Amniotic epithelial cell (primary cell): ENCODE measurements at places on chromosomes 13 and 19.

- peak; percentile 6 for DNase-seq
Measured at GRCh38 chr13:68927387-68928026, 1180.1 kb upstream of the ATXN8OS start.

GRCh38 chr13:78787190-78787589, 128.2 kb upstream of the OBI1 start:
- DNase-seq: no peak

- DNase-seq: no peak
Measured at GRCh38 chr19:6227936-6228325, 51.8 kb downstream of the MLLT1 start.

- DNase-seq: no peak
Measured at GRCh38 chr13:69793783-69794453, 313.7 kb upstream of the ATXN8OS start.

DNA sequence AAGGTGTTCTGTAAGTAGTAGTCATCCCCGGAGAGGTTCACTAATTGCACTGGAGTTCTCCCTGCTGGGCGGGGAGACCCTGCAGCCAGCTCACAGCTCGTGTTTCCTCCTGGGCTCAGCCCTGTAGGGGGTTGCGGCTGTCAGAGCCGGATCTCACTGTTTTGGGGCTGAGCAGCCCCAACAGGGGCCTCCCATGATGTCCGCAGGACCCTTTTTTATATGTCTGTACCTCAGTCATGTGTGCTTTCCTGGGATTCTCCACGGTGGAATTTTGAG, 130.2 kb upstream of the MCF2L start:
- no peak for DNase-seq

DNA sequence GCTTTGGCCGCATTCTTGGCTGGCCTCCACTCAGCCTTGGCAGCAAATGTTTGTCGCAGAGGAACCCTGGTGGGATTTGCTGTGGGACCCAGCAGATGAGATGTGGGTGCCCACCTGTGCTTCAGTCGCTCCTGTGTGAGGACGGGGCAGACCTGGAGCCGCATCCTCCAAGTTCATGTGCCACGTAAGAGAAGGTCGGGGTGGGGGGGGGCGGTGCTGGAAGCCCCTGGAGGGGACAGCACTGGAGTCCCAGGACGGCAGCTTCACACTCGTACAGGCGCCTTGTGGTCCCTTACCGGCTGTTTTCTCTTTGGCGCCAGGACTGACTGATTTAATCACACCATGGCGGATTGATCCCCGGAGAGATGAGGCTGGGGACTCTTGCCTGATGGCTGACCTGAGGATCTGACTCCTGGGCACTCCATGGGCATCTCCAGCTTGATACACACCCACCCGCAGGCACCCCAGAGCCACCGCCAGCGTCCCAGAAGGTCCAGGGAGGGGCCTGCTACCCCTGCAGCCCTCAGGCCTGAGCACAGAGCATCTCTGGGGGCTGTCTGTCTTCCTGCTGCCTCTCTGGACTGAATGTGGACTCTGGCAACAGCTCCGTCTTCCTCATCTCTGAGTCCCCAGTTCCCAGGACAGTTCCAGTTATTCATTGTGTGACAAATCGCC, 10.0 kb upstream of the GRTP1 start:
- no peak for DNase-seq

GRCh38 chr13:81929988-81930387, 1589.1 kb upstream of the SPRY2 start:
- DNase-seq: peak; percentile 1

DNA sequence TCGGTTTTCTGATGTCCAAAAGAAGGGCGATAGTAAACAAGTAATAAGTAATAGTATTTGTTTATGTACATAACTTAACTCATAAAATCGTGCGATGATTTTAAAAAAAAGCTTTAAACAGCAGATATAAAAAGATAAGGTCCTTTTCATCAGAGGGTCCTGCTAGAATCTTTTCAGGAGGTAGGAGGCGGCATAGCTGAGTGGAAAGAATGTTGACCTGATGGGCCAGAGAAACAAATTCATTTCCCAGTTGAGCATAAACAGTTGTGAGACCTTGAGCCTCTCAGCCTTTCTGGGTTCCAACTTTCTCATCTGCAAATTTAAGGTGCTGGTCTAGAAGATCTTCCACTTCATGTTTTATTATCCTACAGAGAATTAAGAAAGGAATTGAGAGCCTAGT, 173.5 kb downstream of the LACC1 start:
- no peak for DNase-seq

GRCh38 chr13:44876782-44877324, 112.4 kb downstream of the NUFIP1 start:
- DNase-seq: no peak

- DNase-seq: peak; percentile 67
Measured at GRCh38 chr19:16888629-16889365, at the start of gene F2RL3. Gene F2RL3 (plus strand): TSS chr19:16888999. CDS start chr19:16889190, 191 bp downstream.

DNA sequence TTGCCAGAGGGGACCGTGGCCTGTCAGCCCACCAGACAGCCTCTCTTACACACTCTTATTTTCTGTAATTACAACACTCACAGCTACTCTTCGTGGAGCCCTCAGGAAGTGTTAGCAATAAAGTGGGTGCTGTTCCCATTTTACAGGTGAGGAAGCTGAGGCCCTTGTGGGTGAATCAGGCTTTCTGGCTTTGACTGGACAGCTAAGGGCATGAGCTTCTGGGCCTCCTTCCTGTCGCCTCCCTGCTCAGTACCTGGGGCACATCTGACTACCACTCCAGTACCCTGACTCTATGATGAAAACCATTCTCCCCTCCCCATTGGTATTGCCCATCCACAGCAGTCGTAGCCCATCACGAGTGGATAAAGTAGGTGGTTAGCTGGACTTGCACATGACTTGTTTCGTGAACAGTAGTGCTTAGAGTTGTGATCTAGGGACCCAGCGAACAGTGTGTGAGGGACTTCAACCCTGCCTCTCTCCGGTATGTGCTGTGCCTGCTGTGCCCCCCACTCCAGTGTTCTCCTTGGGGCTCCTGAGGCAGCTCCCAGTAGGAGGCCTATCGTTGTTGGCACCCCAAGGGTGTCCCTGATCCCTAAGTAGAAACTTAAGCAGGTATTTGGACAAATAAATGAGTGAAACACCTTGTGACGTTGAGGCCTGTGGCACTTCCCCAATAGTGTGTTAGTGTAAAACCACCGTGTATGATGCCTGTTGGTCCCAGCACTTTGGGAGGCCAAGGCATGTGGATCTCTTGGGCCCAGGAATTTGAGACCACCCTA, 38.6 kb downstream of the GATAD2A start:
- no peak for DNase-seq

DNA sequence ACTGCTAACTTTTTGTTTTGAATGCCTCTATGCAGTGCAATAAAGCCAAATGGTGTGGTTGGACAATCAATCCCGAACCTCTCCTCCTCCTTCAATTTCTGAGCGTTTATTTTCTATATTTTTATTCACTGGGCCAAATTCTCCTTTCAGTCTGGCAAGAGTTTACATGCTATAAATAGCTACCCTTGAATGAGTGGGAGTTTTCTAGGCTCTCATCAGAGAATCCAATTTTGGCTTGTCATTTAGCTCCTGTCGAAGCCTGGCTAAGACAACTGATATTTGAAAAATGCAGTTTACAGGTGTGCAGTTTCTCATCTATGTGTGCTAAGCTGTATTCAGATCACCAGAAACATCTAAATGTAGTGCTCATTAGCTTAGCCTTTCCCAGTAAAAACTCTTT, 61.8 kb downstream of the OLFM4 start:
- no peak for DNase-seq

DNA sequence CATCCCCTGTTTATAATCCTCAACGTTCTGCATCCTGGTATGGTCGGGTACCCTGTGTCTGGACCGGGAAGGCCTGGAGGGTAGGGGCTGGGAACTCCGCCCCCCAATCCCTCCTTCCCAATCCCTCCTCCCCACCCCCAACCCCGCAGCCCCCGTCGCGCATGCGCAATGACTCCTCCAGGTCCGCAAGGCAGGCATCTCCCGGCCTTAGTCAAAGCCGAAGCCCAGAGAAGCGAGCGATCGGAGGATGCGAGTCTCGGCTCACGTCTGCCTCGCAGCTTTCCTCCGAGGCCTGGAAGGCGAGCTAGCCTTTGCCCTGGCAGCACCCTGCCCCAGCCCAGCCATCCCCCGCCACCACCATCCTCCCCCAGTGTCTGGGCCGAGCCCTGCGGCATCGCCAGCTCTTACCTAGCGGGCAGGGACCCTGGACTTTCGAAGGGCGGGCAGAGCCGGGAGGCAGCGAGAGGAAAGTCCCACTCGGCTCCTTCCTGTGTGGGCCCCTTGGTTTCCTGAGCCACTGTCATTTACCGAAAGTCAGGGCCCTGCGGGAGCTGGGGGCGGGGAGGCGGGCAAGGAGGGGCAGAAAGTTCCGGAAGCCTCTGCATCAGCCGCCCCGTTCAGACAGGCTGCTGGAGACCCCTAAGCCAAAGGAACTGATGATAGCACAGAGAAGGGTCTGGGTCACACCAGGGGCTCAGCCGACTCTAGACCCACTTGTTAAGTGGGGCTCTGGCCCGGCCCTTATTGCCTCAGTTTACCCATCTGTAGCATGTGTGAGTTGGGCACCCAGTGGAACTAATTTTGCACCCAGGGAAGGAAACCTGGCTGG, at the start of gene JAK3:
JAK3 (minus strand) TSS at position 445 of the 829 bp plus-strand sequence. CDS start 3,565 bp downstream, outside the sequence.
- peak; percentile 55 for DNase-seq

- DNase-seq: no peak
Measured at GRCh38 chr19:35170359-35171061, 16.0 kb downstream of the FXYD5 start.

DNA sequence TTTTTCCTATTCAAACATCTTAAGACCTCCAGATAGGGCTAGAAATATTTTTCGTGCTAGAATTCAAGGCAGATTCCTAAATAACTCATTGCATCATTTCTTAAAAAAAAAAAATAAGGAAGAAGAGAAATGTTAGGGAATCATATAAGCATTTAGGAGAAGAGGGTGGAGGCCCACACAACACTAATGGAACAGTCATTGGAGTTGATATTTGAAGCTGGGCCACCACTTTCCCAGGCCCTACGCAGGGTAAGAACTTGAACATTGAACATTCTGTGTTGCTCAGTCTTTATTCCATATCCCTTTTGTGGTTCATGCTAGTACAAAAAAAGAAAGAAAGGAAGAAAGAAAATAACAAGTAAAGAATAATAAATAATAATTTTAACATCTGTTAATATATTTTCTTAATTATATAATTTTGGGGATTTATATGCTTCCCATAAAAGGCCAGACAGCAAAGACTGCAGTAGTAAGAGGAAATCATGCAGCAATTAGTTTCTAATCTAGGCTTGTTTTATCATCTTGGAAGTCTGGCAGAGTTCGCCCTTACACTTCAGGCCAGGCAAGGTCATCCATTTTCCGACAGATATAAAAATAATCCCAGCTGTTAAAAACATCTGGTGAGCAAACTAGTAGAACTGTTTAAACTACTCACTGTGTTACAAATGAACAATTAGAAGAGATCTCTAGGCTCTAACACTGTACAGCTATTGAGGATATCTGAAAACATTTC, 127.7 kb downstream of the FRY start:
- DNase-seq: peak; percentile 23

DNA sequence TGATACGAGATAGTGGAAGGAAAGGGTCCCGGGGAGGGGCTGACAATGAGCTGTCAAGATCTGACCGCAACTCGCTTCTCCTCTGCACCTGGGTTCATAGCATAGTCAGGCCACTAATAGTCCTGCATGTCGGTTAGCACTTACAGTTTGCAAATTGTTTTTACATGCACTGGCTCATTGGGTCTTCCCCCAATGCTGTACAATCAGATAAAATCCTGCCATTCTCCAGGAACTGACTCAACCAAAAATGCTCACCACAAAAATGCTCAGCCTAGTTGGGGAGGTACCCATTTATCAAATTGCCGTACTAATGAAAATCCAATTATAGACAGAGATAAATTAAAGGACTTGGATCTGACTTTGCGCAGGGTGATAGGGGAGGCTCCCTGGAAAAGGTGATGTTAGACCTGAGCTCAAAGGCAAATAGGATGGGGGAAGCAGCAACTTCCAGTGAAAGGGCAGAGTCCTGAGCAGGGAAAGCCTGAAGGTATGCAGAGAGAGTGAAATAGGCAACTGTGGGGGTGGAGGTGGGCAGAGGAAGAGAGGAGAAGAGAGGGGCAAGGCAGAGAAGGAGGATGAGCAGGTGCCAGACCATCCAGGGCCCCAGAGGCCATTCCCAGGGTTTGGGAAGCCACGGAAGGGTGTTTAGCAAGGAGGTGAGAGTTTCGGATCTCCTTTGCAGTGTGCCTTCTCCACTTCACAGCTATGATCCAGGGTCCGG, 326.1 kb upstream of the TSHZ3 start:
- DNase-seq: peak; percentile 44

GRCh38 chr13:51674276-51674675, 90.0 kb downstream of the WDFY2 start:
- DNase-seq: no peak

- peak; percentile 21 for DNase-seq
Measured at GRCh38 chr19:31451686-31452330, 102.6 kb upstream of the TSHZ3 start.

DNA sequence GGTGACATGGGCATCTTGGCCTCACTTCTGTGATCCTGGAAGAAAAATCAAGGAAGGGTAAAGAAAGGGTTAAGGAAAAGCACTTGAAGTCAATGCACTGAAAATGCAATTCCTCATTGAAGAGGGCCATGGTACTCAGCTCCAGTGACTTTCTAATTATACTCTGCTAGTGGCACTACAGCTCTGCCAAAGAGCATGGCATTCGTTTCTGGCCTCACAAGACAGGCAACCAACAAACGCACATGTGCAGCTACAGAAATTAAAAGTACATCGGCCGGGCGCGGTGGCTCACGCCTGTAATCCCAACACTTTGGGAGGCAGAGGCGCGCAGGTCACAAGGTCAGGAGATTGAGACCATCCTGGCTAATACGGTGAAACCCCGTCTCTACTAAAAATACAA, 21.8 kb downstream of the SACS start:
- no peak for DNase-seq

- DNase-seq: no peak
Measured at GRCh38 chr13:60755380-60756163, 358.6 kb downstream of the TDRD3 start.

GRCh38 chr13:50721672-50721992, 121.9 kb downstream of the DLEU7 start:
- DNase-seq: no peak

DNA sequence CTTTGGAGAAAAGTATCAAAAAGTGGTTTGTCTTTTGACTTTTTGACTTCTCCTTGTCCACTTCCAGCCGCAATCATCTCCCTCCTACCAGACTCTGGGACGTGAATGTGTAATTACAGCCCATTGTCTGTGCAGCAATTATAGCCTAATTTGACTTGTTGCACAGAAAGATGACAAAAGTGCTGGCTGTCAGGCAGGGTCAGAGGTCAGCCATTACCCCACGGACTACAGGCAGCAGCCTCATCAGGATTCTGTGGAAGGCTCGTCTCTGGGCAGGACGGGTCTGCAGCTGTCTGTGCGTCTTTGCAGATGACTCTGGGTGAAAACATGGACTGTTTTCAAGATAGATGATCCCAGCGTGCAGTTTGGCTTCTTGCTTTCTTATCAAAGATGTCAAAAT, 102.2 kb upstream of the EDNRB start:
- DNase-seq: no peak

- peak; percentile 44 for DNase-seq
Measured at GRCh38 chr13:106132216-106132615, 403.2 kb downstream of the EFNB2 start.

- DNase-seq: no peak
Measured at GRCh38 chr19:18889949-18890745, 5.8 kb downstream of the CERS1 start.

GRCh38 chr19:21584537-21584936, 79.1 kb downstream of the ZNF429 start:
- DNase-seq: no peak
